ENCODE measurements at places on chromosomes 3 and 15.

- DNase-seq, result peak; percentile 79
Measured at GRCh38 chr15:89760303-89761008, 9.4 kb upstream of the MESP1 start.

DNA sequence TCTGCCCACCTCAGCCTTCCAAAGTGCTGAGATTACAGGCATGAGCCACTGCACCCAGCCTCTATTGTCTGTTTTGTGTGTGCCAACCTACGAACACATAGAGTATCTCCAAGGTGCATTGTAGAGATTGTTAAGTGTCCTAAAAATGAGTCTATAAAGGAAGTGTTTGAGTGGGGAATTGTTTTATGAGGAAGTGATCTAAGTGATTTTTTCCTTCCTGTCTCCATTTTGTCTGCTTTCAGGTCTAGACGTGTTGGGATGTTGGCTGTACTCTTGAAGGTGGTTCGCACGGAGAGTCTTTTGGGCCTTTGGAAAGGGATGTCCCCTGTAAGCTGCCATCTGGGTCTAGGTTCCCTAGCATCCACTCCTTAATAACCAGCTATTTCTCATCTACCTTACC lies 7.0 kb downstream of the SLC25A38 start:
- no peak for DNase-seq

DNA sequence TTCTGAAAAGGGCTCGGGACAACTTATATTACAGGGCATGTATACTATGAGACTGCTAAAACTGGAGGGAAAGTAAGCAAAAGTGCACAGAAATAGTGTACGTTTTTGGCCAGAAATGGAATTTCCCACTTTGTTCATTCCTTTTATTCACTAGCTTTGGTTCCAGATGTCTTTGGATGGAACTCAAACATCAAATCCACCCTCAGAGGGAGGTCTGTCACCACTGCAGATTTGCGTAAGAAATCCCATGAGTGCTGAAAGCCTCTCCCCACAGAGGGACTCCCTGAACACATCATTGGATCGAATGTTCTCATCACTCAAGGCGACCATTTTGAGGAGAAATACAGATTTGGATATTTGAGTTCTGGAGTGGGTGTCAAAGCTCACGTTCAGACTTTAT lies 71.6 kb downstream of the FEM1B start:
- DNase-seq, result no peak

DNA sequence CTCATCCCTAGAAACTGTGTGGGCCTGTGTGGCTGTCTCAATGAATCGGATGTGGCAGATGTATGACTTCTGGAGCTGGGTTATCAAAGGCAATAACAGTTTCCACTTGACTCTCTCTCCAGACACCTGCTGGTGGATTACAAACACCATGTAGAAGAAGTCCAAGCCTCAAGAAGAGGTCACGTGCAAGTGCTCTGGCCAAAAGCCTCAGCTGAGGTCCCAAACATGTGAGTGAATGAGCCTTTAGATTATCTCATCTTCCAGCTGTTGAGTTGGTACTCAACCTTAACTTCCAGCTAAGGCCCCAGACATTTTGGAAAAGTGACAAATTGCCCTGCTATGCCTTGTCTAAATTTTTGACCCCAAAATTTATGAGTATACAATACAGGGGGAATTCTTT lies 42.7 kb upstream of the IL12A start:
- DNase-seq, result no peak

DNA sequence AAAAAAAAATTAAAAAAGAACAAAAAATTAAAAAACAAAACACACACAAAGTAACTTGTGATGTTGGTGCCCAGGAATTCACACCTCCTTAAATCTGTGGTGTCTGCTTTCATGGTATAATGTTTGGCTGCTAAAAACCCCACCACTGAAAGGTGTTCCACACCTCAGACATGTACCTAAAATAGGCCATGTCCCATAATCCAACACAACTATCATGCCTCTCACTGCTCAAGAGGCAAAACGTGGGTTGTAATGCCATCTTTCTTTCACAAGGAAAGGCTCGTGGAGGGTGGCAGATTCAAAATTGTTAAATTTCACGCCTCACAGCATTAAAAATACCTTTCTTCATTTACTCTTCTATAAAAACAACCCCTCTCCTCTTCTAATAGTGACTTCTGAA lies 29.5 kb downstream of the MKRN2 start:
- no peak for DNase-seq

GRCh38 chr15:81113861-81114291 lies 20.2 kb upstream of the CFAP161 start:
- no peak for DNase-seq

GRCh38 chr15:56919609-56920366 lies 1.3 kb downstream of the TCF12 start:
- DNase-seq, result peak; percentile 13

DNA sequence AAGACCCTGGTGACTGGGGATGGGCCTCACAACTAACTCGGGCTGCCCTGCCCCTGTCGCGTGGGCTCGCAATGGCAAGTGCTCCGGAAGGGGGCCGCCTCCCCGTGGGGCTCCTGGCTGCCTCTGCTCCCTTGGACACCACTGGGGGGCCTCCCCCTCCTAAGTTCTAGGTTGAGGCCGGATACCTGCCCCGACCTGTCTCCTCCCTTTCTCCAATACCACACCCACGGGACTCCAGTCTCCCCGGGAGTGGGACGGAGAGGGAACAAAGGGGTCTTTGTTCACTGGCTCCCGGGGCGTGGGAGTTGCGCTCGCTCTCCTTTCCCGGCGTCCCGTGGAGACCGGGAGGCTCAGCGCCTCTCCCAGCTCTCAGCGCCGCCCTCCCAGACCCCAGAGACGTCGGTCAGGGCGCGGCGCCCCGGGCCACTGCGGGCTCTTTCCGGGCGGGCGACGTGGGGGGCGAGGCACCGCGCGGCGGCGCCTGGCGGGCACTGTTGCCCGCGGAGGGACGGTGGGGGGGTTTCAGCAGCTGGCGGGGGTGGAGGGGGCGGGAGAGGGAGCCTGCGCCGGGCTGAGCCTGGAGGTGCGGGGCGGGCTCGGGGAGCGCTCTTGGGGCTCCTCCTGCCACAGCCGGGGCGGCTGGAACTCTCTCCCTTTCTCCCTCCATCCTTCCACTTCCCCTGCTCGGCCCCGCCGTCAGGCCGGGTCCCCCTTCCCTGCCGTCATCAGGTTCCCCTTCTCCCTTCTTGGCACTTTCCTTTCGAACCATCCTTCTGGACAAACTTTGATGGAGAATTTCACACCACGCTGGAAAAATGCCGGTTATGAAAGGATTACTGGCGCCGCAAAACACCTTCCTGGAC lies at the start of gene KCNH8:
TSS of gene KCNH8 (plus strand) at position 606 of the 863 bp plus-strand sequence. CDS start at position 816, 210 bp downstream.
- DNase-seq, result peak; percentile 9

DNA sequence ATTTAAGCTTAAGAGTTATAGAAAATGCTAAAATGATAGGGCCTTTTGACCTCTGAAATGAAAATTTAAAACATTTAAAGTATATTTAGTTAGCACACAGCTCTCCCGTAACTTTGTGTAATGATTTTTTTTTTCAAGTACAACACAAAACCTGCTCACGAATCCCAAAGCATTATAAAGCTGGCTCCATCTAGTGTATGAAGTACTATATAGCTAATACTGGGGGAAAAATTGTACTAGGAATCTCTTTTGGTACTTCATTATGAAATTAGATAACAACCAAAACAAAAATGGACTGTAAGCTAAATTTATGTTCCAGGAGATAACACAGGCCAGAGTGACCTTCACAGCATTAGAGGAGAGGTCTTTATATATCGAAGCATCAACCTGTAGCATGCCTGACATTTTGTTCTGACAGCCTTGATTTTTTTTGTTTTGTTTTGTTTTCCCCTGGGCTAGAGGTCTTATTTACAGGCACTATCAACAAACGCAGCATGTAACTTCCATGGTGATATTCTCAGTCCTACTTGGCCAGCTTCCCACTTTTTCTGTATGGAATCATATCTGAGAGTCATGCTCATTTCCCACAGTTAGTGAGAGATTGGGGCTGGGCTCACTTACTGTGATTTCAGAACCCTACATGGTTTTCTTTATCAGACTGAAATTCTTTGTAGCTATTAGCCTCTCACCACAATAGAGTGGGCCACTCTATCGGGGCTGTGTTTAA lies 116.3 kb downstream of the MITF start:
- no peak for DNase-seq

DNA sequence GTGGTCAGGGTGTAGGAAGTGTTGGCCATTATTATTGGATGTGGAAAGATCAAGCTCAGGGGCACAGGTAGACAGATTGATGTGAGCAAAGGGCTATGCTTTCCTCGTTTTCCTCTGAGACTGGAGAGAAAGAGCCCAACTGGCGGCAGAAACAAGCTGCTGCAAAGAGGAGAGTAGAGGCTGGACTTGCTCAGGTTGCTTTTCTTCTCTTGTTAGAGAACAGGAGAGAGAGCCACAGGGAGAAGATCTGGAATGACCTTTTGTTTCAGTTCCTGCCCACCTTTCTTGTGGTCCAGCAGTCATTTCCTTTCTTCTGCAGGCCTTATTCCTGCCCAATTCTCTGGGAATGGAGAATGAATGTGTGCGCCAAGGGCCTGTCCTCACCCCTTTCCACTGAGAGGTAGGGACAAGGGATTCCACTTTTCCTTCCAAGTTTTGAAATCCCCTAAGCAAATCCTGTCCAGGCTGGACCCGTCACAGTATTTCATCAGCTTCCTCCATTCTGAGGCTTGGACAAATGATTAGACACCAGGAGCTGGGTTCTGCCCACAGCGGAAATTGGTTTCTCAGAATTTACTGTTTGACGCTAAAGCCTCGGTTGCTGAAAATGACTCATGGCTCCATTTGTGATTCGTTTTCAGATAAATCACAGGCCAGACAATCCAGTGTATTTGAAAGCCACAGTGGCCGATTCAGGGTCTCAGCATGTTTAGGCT lies 16.1 kb downstream of the ZNF80 start:
- DNase-seq, result no peak

- no peak for DNase-seq
Measured at GRCh38 chr3:197050511-197050910, 20.9 kb upstream of the MELTF start.

- DNase-seq, result no peak
Measured at GRCh38 chr3:144165482-144165881, 193.9 kb downstream of the DIPK2A start.
